ENCODE measurements at places on chromosomes 2 and 18. TPM values are rescaled to one million over a fixed set of nuclear protein-coding genes. Genes with fewer than 3 reads are reported as not detected.

SP5 gene
- total RNA-seq = not detected

UGT1A6 gene
- total RNA-seq = not detected

SERPINB2 gene
- not detected for total RNA-seq

RTP5 gene
- total RNA-seq = not detected

PROC gene
- under 0.01 TPM for total RNA-seq

SLC23A3 gene
- 0.89 TPM for total RNA-seq

Measured in dermis microvascular lymphatic vessel endothelial cell (primary cell).